SJCRH30 (cell line): ENCODE measurements at places on chromosomes 2 and 18. TPM values are rescaled to one million over a fixed set of nuclear protein-coding genes. Genes with fewer than 3 reads are reported as not detected.

GRCh38 chr2:20438334-20439192 is 8.3 kb upstream of the RHOB start:
- DNase-seq, result no peak

The GPBAR1 gene
- 0.24 and 0.25 TPM in 2 replicates for total RNA-seq

DNA sequence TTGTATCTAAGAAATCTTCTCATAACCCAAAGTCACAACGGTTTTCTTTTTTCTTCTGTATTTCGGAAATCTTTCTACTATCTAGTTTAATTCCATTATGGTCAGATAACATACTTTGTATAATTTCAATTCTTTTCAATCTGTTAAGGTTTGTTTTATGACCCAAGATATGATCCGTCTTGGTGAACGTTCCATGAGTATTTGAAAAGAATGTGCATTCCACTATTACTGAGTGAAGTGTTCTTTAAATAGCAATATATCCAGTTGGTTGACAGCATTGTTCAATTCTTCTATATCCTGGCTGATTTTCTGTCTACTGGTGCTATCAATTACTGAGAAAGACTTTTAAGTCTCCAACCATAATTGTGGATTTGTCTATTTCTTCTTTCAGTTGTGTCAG is 414.5 kb downstream of the TNS1 start:
- no peak for DNase-seq

GRCh38 chr2:216092646-216093045 is 10.9 kb downstream of the TMEM169 start:
- no peak for DNase-seq

DNA sequence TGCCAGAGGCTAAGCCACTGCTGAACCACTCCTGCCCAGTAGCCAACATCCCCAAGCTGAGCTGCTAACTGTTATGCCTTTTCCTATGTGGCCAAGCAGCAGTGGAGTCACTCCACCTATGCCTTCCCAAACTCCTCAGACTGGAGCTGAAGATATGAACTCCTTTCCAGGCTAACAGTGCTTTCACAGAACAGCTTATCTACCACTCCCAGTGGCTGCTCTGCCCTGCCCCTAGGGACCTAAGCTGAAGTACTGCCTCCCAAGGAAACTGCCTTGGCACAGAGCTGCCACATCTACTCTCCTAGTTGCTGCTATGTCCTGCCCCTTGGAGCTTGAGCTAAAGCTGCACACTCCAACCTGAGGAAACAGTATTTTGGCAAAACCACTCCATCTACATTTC is 275.9 kb downstream of the RBM43 start:
- DNase-seq, result no peak

GRCh38 chr2:233446606-233447305 is 92.5 kb downstream of the DGKD start:
- no peak for DNase-seq

DNA sequence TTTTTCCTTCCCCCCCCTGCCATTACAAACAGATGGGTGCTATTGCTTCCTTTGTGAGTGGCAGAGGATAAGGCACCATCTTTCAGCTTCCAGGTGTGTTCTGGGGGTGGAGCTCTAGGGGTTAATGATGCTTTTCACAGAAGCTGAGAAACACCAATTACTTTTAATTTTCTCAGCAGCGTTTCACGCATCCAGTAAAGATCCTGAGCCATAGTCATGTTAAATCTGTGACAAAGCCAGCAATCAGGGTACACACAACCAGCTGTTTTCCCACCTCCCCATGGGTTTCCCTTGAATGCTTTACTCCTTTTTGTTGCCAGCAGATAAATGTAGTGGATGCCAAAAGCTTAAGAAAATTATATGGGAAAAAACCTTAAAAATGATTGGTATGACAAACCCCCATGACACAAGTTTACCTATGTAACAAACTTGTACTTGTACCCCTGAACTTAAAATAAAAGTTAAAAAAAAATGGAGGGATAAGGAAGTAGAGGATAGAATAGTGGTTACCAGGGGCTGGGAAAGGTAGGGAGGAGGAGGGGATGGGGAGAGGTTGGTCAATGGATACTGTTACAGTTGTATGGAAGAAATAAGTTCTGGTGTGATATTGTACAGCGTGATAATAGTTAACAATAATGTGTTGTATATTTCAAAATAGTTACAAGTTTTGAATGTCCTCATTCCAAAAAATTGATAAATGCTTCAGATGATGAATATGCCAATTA is 70.0 kb downstream of the ACOXL start:
- DNase-seq, result no peak

The WDR75 gene
- total RNA-seq, result 257 and 288 TPM in 2 replicates

DNA sequence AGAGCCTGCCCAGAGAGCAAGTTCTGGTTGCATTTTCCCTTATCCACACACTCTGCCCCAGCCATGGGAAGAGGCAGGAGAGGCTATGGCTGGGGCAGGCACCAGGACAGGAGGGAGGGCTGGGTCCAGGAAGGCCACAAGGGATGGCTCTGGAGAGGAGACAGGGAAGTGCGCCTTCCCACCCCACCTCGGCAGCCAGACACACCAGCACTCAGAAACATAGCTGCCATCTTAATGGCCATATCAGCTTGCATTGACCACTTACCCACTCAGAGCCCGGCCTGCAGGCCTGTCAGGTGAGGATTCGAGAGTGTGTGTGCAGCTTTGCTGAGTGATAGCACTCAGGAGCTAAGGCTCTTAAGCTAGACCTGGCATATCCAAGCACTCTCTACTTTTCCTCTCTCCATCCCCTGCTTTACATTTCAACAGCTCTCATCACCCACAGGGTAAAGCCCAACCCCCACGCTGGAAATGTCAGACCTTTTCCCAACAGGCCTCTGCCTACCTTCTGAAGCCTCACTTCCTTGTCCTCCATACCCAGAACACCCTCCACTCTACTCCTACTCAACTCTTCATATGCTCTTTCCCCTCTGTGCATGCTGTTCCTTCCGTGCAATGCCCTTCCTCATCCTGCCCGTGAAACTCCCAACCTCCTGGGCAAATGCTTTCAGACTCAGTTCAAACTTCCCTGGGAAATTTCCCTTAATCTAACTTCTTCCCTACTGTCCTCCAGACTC is 147.9 kb downstream of the TNS1 start:
- DNase-seq, result no peak

The CXCR1 gene
- total RNA-seq, result not detected in 2 replicates

DNA sequence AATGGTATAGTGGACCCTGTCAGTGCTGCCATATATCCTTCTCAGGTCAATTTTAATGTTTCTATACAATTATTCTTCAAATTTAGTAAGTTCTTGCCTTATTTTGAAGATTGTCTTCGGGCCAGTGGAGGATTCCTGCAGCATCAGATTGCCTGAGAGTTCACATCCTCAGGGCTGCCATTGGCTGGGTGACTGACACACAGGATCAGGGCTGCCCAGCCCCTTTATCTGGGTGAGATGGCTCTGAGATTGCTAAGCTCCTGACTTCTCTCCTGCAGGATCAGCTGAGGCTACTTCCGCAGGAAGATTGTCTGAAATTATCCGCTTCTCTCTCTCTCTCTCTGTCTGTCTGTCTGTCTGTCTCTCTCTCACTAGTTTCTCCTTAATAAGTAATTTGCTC is 567.4 kb downstream of the TSN start:
- DNase-seq, result no peak

The ANKRD12 gene
- 14.7 and 19.5 TPM in 2 replicates for total RNA-seq

DNA sequence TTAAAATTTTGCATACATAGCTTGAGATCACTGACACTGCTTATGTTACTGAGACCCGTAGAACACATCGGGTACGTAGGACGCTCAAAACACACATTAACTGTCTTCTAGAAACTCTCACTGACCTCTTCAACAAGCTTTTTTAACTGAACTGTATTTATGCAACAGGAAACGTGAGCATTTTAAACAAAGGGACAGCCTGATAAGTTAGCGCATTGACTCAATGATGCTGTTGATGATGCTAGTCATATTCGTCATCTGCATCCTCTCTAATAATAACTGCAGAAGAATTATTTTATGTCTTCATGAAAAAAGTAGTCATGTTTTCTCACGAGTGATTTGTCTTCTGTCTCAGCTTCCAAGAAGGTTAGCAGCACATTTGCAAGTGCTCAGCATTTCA is 824.0 kb downstream of the DCDC2C start:
- no peak for DNase-seq

DNA sequence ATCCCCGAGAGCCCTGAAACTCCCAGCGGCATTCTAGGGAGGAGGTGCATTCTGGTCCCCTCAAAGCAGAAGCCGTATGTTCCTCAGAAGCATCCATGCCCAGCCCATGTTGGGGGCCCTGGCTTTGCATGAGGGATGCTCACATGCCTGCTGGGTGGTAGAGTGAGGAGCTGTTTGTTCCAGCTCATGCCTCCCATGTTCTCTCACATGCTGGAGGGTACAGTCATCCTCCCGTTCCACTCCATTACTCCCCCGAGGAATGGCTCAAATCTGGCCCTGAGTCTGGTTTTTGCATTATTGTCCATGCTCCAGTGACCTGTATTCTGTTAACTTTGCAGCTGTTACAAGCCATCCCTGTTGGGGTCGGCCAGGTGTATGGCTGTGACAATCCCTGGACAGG is 24.1 kb downstream of the SLC14A2 start:
- DNase-seq, result no peak

GRCh38 chr2:189425676-189426075 is 15.6 kb upstream of the WDR75 start:
- DNase-seq, result no peak

DNA sequence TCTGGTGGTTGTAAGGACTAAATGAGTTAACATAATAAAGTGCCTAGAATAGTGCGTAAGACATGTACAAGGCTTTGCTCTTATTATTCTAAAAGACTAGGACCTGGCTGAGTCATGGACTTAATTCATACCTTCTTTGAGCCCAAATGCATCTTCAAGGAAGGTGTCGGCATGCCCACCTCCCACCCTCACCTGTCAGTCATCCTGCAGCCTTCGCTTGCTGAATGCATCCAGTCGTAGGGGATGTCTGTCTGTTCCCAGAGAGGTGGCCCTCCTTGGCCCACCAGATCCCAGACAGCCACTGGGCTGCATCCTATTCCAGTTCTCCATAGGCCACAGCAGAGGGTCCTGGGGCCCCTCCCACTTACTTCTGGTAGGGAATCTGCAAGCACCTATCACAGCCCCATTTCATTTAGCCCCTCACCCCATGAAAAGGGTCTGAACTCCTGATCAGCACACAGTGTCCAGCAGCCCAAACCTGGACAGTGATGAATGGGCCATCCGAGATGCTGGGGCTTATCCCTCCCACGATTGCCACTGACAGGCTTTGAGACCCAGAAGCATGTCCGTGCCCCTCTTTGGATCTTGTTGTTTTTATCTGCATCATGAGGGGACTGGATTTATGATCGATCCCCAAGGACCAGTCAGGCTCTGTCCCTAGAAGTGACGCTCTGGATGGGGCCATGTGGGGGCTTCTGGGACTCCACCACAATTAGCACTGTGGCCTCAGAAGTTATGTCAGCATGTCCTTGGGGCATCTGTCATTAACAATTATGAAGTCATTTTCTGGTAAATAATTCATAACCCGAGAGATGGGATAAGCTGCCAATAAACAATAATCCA is 101.1 kb downstream of the KLHL29 start:
- no peak for DNase-seq

The LIMS1 gene
- total RNA-seq, result 44.0 and 48.7 TPM in 2 replicates

GRCh38 chr2:217445723-217446122 is 557.1 kb downstream of the TNS1 start:
- DNase-seq, result no peak

GRCh38 chr18:35282353-35282752 is 7.7 kb downstream of the ZSCAN30 start:
- DNase-seq, result no peak

DNA sequence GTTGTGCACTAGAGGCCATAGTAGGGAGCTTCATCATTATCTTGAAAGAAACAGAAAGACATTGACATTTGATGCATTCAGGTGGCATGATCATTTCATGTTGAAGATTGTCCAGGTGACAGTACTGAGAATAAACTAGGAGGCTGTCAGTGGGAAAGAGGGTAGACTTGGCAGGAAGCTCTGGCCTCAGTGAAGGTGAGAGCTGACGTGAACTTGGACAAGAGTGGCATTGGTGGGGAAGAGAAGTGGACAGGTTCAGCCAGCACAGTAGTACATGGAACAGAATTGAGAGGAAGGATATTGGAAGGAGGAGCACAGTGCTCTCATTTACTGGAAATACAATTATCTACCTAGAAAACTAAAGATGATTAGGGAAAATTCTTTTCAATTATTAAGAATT is 245.2 kb downstream of the CYRIA start:
- no peak for DNase-seq

DNA sequence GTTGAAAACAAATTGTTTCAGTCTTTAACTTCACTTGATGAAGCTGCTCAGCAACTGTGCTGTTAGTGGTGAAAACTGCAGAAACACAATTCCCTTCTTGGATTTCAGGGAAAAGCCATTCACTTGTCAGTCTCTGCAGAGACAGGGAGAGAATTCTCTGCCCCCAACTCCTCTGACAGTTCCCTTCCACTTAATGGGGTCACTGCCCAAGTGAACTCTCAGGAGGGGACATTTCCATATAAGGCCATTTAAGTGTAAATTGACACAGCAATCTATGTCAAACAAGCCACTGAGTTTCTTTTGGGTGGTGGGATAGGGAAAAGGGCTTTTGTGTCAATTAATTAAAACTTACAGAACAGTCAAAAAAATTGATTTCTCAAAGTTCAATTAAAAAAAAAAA is 51.4 kb upstream of the DNER start:
- DNase-seq, result no peak

GRCh38 chr2:58428096-58429013 is 187.2 kb upstream of the FANCL start:
- DNase-seq, result peak; percentile 40

The NEUROD1 gene
- not detected in 2 replicates for total RNA-seq

The CTNNA2 gene
- not detected in 2 replicates for total RNA-seq

The GCG gene
- total RNA-seq, result not detected in 2 replicates

GRCh38 chr2:10521356-10522169 is 73.4 kb upstream of the ODC1 start:
- peak; percentile 64 for DNase-seq

GRCh38 chr2:197090742-197091367 is 164.3 kb upstream of the PGAP1 start:
- peak; percentile 9 for DNase-seq

The DYNC2LI1 gene
- 13.9 and 14.8 TPM in 2 replicates for total RNA-seq

- DNase-seq, result no peak
Measured at GRCh38 chr18:23573626-23574431, 12.5 kb downstream of the NPC1 start.

DNA sequence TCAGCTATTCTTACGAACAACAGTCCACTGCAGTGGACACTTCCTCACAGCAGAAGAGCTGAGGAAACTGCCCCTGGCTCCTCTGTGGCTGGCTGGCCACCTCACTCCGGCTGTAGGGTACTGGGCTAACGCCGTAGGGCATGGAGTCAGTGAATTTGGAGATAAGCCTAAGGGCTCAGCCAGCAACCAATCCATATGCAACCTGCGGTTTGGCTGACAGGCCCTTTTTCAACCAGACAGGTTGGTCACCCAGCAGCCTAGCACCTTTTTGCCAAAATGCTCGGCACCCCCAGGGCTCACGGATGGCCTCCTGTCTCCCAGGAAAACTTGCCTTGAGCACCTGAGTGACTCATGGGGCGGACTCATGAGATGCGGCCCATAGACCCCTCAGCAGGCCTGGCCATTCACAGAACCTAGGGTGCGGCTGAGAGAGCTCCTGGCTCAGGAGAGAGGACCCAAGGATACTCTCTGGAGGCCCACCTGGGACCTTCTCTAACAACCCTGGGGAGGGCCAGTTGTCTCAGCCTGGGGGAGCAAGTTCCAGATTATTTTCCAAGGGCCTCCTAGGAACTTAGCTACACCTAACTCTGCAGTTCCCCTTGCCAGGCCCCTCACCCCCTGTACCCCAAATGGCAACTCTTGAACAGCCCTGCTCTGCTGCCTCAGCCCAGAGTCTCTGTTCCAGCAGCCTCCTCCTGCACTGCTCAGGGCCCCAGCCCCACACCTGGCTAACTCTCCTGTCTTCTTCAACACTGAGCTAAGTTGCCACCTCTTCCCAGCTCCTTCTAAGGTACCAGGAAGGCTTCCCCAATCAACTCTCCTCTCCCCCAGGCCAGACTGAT is 252.1 kb downstream of the CYP26B1 start:
- DNase-seq, result no peak
